Nucleus accumbens (tissue), 56 donors: ENCODE measurements at places on chromosomes 3 and 15.

- DNase-seq = peak; percentile 32
These were observed 32.0 kb downstream of the UBE3A start for GRCh38 chr15:25406846-25407245.

- DNase-seq = no peak
These were observed 683.5 kb downstream of the NR2F2 start for GRCh38 chr15:97014001-97014400.

DNA sequence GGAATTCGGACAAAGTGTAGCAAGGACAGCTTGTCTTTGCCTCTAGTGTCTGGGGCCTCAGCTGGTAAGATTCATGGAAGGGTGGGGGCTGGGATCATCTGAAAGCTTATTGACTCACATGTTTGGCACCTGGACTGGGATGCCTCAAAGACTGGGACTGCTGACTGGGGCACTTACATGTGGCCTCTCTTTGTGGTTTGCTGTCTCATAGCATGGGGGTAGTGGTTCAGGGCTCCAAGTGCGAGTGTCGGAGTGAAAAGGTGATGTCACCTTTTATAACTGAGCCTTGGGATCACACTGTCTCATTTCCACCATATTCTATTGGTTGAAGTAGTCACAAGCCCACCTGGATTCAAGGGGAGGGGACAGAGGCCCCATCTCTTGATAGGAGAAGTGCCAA, 6.8 kb downstream of the MFSD1 start:
- no peak for DNase-seq

DNA sequence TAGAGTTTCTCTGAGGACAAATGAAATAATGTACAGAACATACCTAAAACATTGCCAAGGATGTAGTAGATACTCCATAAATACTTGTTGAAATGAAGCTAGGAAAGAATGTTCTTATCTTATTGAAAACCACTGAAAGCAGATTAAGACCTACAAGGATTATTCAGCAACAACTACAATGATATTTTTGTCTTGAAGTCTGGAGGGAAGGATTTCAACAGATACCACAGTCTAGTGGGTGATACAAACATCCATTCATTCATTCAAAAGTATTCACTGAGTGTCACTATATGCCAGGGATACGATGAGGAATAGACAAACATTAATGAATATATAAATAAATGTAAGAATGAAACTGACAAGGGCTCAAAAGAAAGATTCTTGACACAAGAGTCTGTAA, 74.7 kb upstream of the THBS1 start:
- no peak for DNase-seq

DNA sequence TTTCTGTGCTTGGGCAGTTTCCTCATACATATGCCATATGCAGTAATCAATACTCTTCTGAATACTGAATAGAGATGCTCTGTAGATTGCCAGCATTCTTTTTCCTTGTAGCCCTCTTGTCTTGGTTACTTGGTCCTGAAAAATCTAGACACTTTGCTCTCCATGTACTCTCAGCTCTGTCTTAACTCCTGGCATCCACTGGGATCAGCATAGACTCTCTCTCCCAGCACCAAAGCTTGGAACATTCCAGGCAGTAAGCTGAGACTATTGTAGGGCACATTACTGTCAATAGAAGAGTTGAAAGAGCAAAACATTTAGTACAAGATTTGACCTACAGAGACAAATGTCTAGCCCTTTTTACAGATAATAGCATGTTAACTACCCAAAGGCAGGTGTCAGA, 1100.3 kb downstream of the TBL1XR1 start:
- no peak for DNase-seq

DNA sequence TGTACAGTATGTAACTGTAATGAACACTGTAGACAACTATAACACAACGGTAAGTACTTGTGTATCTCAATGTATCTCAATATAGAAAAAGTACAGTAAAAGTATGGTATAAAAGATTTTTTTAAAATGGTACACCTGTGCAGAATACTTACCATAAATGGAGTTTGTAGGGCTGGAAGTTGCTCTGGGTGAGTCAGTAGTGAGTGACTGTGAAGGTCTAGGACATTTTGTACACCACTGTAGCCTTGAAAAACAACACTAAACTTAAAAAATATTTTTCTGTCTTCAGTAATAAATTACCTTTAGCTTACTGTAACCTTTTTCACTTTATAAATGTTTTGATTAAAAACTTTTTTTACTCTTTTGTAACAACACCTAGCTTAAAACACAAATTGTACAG, 142.9 kb downstream of the ATG7 start:
- DNase-seq = no peak

DNA sequence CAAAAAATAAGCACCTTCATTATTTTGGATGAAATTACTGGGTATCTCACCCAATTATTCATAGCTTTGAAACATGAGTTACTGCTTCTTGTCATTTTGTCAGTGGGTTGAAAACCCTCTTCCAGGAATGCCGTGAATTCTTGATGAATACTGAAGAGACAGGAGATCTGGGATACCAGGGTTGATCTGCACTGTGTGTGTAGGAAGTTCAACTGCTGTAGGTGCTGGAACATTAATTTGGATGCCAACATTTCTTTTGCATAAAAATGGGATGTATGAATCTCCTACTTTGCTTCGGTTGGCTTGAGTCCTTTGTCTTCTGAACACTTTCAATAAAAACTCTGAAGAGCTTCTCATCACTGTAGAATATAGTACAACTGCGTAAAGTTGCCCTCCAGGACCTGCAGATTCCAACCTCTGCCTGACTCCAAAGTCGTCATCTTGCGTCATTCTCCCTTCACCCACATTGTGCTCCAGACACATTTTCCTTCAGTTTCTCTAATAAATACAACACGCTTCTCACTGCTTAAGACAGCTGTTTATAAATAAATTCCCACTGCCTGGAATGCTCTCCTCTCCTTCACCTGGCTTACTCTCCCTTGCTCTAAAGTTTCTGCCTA, 312.7 kb upstream of the TGFBR2 start:
- no peak for DNase-seq

GRCh38 chr3:178982137-178982536, 89.5 kb downstream of the ZMAT3 start:
- DNase-seq = no peak

- no peak for DNase-seq
These were observed 8.8 kb upstream of the CYP11A1 start for GRCh38 chr15:74376226-74376625.

DNA sequence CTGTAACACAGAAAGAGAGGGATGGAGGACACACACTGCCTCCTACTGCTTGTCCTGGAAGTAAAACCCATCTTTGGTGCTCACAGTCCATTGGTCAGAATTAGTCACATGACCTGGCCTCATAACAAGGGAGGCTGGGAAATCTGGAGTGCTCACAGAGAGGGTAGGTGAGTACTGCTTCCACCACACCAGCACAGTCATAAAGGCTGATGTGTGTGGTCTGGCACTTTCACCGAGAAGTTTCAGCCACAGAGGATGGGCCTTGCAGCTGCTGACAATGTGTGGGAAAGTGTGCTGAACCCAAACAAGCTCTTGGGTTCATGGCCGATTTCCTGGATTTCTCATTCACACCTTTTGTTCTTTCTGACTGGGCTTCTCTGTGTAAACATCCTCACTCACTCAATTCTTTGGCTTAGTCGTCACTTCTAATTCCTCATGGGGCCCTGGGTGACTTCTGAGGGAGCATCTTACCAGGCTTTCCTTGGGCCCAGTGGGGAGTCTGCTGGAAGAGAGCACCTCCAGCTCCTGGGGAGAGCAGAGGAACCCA, 100.7 kb downstream of the ASB7 start:
- no peak for DNase-seq
